T-cell (primary cell): ENCODE measurements at places on chromosomes 16 and 17. TPM values are rescaled to one million over a fixed set of nuclear protein-coding genes. Genes with fewer than 3 reads are reported as not detected.

GRCh38 chr17:62705778-62706597, 78.5 kb downstream of the MRC2 start:
- DNase-seq, result no peak

Gene HSD11B2
- not detected for total RNA-seq

GRCh38 chr17:44977814-44978550, 9.9 kb upstream of the C1QL1 start:
- no peak for DNase-seq

DNA sequence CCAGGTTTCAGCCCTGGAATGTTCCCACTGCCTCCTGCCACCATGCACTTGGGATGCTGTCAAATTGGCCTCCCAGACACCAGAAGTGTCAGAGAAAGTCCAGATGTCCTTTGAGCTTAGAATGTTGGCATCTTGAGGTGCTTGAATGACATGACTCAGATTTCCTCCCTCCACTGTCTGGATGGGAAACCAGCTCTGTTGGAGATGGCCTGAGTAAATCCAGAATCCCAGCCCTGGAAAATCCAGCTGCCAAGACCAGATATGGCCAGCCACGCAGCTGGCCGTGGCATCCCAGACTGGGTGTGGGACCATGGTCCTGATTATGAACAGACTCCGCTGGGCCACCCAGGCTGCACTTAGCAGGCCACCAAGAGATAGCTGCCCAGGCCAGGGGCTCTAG, 57.0 kb upstream of the CLEC3A start:
- no peak for DNase-seq

DNA sequence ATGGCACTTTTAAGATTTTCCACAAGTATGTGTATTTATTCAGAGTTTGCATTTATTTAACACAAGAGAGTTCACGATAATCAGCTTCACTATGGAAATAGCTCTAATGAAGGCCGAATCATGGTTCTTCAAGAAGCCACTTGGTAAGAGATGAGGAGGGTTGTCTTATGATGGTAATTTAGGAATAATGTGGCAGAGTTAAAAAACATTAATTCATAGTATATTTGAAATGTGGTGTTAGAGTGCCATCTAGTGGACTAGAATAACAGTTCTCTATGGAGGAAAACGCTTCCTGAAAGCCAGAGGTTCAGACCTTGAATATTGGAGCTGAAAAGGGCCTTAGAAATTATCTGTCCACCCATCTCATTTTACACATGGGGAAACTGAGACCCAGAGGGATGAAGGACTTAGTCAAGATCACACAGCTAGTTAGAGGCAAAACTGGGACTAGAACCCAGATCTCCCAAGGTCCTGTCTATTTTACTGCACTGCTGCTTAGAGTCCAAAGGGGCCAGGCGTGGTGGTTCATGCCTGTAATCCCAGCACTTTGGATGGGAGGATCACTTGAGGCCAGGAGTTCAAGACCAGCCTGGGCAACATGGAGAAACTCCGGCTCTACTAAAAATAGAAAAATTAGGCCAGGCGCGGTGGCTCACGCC, 33.8 kb upstream of the KPNB1 start:
- no peak for DNase-seq
